NCI-H187 (cell line): ENCODE measurements at places on chromosomes 7 and 10.

DNA sequence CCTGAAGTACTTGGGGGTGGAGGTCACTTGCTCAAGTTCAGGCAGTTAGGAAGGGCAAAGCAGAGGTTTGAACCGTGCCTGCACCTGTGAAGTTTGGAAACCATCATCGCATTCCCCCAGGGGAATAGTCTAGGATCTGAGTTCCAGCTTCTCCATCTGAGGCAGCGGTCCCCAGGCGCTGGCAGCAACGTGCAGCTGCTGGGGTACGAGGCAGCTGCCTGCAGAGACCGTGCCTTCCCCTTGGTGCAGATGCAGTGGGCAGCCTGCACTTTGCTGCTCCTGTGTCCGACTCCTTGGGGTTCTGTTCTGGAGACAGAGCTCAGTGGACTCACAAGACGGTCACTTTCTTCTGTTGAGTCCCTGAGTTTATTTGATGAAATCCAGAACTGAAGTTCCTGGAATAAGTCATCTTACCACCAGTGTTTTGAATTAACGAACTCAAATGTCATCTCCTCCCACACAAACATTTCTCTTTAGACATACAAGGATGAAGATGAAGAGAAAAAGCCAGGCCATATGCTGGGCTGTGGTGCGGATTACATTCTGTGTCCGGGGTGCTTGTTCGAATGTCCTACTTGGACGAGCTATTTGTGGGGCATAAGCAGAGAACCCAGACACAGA, 19.9 kb upstream of the GIMAP8 start:
- DNase-seq = no peak

DNA sequence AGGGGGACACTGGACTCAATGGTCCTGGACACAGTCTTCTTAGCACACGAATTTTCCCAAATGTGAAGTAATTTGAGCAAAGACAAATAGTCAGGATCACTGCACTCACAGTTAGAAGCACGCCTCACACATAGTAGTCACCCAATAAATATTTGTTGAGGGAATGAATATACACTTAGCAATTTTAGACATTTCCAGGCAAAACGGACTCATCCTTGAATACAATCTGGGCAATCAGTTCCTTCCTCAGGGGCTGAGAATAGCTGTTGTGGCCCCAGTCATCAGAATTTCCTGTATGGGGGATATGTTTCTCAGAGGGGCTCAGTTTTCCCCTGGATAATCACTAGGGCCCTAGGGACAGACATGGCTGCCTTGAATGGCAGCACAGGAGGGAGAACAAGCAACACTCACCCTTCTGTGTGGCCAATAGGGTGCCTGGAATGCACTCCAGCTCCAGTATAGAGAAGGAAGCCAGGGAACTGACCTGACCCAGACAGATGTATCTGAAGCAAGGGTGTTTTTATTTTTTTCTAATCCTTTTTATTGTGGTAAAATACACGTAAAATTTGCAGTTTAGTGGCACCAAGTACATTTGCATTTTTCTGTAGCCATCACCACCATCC, 282.7 kb upstream of the ZNF32 start:
- DNase-seq = no peak

DNA sequence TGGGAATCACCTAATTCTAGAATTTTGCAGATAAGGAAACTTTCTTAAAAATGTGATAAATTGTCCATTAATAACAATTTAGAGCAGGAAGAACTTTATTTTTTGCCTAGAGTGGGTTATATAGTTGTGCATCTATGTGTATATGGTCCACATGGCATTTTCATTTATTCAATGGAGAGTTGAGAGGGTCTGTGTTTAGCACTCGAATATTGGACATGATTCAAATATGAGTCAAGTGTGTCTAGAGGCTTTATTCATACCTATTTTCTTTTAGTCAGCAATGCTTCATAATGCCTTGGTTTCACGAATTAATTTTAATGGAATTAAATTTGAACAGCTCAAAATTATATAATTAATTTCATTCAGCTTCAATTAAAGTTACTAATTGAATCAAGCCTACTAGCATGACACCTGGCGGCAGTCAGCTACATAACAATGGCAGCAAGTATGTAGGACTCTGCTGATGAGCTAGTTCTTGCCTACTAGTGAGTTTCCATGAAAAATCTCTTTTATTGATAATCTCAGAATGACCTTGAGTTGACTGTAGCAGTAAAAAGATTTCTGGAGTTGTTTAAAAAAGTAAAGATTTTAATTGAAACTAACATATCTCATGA, 17.7 kb downstream of the MDFIC start:
- DNase-seq = no peak

- DNase-seq = no peak
Measured at GRCh38 chr7:19296617-19297016, 151.4 kb upstream of the FERD3L start.

DNA sequence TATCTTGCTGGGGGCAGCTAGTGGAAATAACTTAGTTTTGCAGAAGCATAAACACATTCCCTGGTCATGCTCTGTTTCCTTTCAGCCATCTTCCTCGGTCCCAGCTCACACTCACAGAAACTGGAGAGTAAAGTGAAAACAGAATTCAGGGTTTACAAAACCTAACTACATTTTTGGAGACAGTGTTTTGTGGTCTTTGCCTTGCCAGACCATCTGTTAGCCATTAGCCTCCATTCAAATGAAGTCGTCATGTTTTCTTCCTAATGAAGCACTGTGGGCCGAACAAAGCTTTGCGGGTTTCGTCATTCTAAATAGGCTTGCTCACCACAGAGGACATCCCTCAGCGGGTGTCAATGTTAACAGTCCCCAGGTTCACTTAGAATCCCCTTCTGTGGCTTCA, 214.6 kb upstream of the TMEM72 start:
- DNase-seq = no peak

- no peak for DNase-seq
Measured at GRCh38 chr10:108633046-108633445, 1290.3 kb downstream of the XPNPEP1 start.

DNA sequence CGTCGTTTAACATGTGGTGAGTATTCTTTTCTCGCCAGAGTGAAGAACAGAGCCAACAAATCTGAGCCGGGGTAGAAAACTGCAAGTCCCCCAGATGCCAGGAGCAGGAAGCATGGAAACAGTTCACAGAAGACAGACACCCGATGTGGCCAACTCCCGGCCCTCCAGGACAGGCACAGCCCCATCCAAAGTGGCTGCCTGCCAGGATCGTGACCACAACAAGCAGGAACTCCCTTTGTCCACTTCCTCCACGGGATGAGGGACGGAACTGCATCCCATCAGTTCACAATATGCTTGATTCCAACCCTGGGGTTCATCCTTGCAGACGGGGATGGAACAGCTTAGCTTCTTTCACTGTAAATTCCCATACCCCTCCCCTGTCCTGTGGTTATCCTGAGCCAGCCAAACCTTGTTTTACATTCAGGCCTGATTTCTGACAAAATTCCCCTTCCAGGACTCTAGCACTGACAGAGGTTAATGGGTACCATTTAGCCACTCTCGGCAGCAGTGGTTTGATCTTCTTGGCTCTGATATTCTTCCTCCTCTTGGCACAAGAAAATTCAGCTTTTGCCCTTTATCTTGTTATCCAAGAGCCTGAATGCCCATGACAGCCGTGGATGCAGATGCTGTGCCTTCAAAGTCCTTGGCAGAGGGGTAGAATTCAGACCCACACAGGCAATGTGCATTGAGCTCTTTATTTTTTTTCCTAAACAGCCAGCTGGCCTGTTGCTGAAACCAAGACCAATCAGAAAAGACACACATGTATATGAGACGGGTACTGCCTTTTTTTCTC, 105.5 kb upstream of the FAM204A start:
- no peak for DNase-seq

- no peak for DNase-seq
Measured at GRCh38 chr10:29181936-29182335, 106.9 kb upstream of the LYZL1 start.

GRCh38 chr7:131498237-131498885, 58.1 kb downstream of the PODXL start:
- DNase-seq = no peak

DNA sequence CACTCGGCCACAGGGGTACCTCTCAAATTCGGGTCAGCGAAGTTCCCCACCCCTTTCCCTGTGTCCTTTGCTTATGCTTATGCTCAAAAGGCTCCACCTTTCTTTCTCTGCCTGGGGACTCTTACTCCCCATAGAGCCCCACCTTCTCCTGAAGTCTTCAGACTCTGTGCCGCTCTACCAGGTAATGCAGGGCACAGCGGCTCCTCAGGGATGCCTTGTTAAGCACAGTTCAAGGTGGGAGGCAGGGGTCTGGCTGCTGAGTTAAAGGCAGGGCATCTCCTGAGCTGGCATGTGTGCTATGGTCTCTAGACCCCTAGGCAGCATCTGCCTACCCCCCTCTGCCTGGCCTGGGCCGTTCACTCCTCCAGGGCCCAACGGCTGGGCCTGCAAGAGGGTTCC, 3.0 kb upstream of the CXCL12 start:
- DNase-seq = no peak

GRCh38 chr7:95871075-95871848, 98.9 kb downstream of the DYNC1I1 start:
- peak; percentile 61 for DNase-seq
